Activated T-helper 1 cell treated with anti-CD3 and anti-CD28 coated beads, Interleukin-12 subunit alpha, Interleukin-12 subunit beta, Interleukin-2, Interleukin-4 antibody, amounts not matched to agents 30 ng/mL and 10 ng/mL and 1 ng/mL, durations not matched to agents 14 hours and 24 hours and 36 hours (primary cell): ENCODE measurements at places on chromosomes 6 and 20.

DNA sequence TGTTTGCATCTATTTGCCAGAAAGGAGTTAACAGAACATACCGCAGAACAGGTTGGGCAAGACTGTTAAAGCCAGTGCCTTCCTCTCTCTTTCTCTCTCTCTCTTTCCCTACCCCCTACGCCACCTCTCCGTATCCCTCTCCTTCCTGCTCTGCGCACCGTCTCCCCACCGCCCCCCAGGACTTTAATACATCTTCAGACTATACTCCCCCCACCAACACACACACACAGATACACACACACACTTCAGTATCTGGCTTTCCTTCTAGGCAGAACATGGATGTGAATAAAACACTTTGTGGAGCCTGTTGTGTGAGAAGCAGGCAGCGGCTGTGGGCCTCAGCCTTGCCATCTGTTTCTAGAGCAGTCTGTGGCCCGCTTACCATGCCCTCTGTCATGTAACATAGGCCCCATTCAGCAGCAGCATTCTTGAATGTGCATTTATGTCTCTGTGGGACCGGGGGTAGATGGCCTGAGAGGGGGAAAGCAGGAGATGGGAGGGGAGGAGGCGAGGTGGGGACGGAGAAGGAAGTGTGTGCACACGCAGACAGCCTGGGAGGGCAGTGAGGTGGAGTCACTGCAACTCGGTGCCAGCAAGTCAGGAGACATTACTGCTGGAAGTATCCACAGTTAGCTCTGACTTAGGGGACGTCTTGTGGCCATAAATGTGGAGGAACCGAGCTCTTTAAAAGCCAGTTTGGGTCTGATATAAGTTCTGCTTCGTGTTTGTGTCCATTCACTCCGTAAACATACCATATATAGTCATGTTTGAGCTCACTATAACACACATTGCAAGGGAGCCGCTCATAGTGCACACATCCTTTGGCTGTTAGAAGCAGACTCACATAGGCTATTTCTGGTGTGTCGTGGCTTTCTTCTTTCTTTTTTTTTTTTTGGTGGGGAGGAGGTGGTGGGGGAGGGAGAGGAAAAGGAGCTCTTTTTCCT lies 38.4 kb downstream of the RREB1 start:
- no peak for DNase-seq

GRCh38 chr6:119065382-119065781 lies 13.1 kb downstream of the FAM184A start:
- DNase-seq, result no peak

DNA sequence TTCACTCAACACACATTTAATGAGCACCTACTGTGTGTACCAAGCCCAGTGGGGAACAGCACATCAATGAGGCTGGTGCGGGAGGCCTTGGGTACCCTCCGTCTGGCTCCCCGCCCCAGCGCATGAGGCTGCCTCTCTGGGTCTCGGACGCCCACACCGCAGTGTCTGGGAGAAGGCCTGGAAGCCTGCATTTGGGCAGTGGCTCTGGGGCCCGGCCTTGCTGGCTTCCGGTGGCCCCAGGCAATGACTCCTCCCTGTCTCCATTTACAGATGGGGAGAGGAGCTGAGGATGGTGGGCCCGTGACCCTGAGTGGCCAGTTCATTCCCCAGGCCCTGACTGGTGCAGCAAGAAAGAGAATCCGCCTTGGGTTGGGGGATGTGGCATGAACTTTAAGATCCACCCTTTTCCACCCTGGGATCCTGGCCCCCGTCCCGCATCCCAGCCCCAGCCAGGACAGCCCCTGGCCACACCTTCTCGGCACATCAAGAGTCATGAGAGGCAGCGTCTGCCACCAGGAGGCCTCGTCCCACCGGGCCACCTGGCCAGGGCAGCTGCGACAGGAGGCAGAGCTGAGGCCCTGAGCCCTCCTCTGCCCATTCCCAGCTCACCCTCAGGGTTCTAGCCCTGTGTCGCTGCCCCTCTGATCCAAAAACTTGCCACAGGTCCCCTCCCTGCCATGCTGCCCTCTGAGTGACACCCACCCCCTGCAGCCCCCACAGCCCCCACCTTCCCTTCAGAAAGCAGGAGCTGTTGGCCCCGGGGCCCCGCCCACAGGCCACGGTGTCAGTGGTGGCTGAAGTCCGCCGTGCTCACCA lies 17.5 kb upstream of the MRGBP start:
- no peak for DNase-seq

DNA sequence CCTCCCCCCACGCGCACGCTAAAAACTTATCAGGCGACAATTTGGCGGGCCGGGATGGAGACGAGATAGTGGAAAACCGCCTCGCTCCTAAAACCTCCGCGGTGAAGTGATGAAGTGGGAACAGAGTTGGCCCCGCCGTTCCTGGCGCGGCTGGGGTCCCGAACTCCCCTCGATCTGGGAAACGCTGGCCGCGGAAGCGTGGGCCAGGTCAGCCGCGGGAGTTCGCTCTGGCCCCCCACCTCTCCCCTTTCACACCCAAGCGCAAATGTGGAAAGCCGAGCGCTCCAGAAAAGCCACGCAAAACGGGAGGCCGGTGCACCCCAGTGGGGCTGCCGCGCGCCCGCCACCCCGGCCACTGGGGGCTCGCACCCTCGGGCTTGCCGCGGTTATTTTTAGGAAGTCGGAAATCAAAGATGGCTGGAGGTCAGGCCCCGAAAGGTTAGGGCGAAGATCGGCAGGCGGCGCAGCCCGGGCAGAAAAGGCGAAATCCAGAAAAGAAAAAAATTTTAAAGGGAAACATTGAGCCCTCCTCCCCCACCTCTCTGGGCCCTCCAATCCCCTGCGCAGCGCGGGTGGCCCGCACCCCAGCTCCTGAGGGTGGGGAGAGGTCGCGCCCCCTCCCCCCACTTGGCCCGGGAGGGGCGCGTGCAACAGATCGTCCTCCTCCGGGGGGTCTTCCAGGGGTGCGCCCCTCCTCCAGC lies 1.0 kb downstream of the SALL4 start:
- no peak for DNase-seq

DNA sequence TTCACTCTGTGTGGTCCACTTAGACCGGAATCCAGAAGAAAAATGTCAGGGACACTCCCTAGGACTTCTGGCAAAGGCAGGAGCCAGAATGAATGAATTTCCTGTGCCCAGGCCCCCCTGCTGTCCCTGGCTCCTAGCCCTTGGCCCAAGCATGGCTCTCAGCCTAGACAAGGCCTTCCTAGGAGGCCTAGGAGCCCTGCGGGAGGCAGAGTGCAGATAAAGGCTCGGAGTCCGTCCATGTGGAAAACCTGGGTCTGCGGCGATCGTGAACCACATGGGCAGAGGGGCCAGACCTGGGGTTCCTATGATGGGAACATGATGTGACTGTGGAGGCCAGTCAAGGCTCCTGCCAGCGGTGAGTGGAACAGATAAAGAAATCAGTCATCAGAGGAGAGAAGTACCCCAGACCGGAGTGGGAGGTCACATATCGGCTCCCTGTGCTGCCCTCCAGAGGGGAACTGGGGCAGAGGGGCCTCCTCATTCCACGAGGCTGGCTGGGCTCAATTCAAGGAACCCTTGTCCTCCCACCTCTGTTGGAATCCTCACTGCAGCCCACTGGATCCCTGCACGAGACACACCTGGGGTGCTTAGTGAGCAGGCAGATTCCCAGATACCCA lies 5.9 kb upstream of the VSTM2L start:
- DNase-seq, result no peak

DNA sequence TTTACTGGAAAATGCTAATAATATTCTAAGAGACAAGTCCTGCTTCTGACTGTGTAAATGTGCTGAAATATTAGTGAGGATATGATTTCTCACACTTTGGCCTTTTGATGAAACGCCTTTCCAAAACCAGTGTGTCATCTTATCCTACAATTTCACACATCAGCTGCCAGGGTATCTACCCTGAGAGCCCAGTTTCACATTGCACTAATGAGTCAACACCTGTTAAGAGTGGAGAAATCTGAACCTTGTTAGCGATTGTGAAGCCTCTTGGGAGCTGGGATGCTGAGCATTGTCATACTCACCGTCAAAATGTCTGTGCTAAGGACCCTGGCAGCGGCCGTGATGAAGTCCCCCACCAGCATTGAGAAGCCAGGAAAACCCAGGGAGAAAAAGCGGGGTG lies 166.0 kb downstream of the RALGAPA2 start:
- no peak for DNase-seq

DNA sequence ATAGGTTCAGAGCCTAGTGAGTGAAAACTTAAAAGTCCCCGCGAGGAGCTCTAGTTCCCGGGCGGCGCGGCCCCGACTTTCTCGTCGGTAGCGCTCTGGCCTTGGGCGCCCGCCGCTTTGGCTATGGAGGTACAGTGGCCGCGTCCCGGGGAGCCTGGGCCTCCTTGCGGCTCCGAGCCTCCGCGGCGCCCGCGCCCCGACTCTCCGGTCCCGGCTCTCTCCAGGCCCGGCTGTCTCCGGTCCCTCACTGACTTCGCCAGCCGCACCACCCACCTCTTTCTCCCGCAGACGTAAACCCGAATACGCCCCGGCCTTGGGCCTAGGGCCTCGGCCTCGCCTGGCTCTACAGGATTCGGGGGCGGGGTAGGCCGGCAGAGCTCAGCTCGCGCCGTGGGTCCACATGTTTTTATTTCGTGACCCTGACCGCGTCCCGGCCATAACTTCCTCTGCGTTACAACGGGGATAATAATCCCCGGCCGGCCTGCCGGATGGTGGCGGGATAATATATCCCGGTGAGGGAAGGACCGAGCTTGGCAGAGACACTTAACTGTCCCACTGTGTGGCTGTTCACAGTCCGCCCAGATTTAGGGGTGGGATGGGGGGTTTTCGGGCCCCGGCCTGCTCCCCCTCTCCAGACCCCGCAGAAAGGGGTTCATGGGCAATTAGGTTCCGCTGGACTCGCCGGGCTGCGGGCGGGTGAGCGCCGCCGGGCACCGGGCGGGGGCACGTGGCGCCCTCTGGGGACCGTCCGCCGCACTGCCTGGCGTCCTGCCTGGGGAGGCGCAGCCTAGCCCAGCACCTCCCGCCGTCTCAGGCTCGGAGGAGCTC lies 10.0 kb upstream of the TBX18 start:
- no peak for DNase-seq

- no peak for DNase-seq
Observed at GRCh38 chr6:2124260-2124709, 121.1 kb downstream of the GMDS start.

DNA sequence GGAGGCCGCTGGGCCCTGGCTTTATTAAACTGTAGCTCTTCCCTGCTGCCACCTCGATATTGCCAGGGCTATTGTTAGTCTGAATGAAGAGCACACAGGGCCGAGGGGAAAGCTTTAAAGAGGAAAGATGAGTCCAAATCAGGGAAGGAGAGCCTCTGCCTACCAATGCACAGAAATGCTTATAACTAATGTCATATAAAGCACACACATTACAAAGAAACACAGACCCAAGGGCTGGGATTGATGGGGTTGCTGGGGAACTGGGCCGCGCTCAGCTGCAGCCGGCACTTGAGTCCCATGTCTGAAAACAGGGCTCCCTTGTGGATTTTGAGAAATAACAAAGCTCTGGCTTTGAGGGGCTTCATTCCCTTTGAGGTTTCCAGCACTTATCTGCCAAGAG lies 232.6 kb downstream of the CD83 start:
- DNase-seq, result no peak

DNA sequence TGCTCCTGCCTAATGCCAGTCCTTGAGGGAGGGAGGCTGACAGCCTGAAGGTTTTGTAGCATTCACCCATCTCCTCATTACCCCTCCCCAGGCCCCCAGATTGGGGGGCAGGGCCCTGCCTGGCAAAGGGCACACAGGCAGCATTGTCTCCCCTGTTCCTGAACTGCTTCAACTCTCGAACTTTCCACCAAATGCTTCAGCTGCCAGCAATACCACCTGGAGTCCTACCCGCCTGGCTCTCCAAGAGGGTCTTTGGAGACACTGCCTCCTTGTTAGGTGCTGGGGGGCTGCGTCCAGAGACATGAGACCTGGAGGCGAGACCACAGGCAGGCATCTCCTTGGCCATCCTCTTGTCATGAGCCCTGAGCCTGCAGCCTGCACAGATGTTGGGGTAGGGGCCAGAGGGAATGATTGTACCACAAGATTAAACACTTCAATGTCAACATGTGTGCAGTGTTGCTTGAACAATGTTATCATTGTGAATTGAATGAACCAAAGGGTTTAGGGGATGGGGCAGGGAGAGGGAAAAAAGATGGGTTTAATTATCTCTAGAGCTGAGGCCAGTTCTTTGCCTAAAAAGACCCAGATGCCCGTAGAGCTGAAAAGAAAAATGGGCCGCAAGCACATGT lies 25.0 kb downstream of the BMP7 start:
- no peak for DNase-seq

DNA sequence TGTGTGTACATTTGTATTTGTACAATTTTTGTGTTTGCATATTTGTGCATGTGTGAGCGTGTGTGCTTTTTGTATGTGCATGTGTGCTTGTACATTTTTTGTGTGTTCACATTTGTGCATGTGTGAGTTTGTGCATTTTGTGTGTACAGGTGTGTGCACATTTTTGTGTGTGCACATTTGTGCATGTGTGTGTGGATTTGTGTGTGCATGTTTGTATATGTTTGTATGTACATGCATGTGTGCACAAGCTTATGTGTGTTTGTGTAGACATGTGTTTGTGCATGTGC lies 28.9 kb downstream of the PRR18 start:
- DNase-seq, result no peak
